ENCODE measurements at places on chromosomes 7 and 10.

DNA sequence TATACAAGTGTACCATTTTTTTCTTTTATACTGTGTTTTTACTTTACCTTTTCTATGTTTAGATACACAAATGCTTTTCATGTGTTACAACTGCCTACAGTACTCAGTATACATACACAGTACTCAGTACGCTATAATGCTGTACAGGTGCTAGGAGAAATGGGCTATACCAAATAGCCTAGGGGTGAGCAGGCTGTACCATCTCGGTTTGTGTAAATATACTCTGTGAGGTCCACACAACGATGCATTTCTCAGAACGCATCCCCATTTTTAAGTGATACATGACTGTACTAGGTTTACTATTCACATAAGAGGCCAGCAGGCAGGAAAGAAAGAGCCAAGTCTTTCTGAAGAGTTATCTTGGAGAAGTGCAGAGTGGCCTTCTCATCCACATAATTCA, 426.4 kb upstream of the MTPN start:
- no peak for ATAC-seq

DNA sequence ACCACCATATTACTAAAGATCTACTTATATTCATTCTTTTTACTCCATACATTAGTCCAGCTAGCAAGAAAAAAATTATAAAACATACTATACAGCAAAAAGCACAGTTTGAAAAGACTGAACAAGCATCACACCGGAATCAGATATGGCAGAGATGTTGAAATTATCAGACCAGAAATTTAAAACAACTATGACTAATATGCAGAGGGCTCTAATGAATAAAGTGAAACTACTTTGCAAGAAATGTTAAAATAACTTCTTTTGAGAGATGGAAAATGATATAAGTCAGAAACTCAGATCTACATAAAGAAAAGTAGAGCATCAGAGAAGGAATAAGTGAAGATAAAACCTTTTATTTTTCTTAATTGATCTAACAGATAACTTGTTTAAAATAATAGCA, 50.9 kb downstream of the SGCE start:
- no peak for ATAC-seq

DNA sequence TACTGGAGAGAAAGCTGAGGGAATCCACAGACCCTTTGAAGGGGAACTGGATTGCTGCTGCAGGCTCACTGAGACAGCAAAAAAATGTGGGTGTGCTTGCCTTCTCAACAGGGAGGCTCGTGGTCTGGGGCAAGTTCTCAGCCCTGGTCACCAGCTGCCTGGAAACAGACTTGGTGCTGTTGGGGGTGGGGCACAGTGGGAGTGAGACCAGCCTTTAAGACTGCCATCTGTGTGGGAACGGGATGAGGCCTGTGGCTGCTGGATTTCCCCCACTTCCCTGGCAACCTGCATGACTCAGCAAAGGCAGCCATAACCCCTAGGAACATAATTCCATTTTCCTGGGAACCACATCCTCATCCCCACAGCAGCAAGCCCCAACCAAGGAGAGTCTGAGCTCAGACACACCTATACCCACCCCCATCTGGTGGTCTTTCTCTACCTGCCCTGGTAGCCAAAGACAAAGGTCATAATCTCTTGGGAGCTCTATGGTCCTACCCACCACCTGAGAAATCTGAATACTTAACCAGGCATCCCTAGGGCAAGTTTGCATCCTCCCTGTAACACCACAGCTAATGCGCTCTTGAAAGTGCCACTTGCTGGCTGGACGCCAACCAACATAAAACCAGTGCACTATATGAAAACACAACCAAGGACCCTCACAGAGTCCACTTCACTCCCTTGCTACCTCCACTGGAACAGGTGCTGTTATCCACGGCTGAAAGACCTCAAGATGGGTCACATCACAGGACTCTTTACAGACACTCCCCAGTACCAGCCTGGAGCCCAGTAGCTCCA, 45.0 kb upstream of the TFEC start:
- ATAC-seq, result no peak

DNA sequence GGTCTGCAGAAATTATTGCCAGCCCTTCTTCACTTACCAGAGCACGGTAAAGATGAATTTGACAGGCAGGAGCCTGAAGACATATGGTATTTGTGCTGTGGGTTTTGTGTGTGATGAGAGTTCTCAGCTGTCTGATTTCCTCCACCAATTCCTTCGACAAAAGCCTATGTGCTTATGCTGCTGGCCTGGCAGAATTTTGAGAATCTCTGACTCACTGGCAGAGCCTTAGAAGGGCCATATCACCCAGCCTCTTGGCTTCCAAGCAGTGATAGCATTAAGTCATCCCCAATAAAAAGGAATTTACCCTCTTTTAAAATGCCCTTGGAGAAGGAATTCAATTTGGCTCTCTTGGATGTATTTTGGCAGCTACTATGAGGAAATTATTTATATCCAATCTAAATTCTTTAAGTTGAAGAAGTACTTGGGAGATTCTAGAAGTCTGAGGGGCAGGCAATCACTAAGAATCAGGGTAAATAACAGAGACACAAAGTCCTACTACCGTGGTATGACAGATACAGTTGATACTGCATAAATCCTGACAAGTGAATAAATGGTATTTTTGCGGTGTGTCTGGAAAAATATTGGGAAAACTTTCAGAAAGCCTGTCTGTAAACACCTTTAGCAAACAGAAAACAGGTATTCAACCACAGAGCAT, 68.6 kb upstream of the EFCAB10 start:
- no peak for ATAC-seq

- no peak for ATAC-seq
These were observed 117.9 kb downstream of the NPY start for GRCh38 chr7:24401628-24402593.

- no peak for ATAC-seq
These were observed 112.0 kb downstream of the ANK3 start for GRCh38 chr10:60277656-60278055.

- no peak for ATAC-seq
These were observed 53.7 kb upstream of the LBX1 start for GRCh38 chr10:101282947-101283346.

DNA sequence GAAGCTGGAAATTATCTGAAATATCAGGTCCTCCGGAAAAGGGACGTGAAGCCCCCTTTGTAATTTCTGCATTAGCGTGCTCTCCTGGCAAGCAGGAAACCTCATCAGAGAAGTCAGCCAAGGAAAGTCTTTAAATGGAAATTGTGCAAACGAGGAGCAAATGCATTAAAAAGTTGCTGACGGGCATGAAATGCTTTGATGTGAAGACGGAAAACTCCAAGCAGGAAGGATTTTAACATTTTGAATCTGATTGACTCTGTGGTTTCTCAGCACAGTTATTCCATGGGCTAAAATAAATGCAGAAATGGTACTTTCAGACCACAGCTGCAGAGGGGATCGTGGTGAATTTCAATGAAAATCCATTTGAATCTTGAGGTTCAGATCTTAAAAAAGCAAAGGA, 167.8 kb downstream of the AHR start:
- ATAC-seq, result no peak

- no peak for ATAC-seq
These were observed 6.0 kb upstream of the MNX1 start for GRCh38 chr7:157016352-157017041.

DNA sequence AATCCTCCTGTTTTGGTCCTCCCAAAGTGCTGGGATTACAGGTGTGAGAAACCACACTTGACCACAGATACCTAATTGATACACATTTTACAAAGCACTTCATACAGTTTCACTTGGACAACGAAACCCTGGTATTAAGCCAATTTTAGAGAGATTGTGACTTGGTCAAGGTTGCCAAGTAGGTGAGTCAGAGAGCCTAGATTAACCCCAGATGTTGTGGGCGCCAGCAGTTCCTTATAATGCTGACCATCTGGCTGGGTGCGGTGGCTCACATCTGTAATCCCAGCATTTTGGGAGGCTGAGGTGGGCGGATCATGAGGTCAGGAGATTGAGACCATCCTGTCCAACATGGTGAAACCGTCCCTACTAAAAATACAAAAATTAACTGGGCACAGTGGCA, 4.9 kb upstream of the PHKG1 start:
- peak; percentile 75 for ATAC-seq

DNA sequence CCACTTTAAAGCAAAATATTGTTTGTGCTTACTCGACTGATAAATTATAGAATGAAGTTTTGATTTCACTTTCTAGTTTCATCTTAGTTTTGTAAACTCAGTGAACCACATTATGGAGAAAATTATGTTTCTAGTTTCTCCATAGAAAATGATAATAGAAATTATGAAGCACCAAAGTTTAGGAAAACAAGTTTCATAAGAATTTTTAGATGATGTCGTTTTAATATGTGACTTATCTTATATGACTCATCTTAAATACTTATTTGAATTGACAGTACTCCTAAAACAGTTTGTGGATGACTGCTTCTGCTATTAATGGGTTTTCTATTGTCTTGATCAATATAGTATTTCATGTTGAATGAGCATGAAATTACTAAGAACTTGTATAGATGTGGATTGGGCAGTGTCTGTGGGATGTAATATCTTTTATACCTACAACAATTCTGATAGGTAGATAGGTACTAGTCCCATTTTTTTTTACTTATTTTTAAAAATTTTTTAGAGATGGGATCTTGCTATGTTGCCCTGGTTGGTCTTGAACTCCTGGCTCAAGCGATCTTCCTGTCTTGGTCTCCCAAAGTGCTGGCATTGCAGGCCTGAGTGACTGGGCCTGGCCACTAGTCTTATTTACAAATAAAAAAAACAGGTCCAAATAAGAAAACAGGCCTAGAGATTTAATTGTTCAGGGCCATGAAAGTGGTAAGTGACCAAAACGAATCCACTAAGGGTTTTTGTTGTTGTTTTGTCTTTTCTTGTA, 3.7 kb downstream of the HBP1 start:
- ATAC-seq, result no peak

DNA sequence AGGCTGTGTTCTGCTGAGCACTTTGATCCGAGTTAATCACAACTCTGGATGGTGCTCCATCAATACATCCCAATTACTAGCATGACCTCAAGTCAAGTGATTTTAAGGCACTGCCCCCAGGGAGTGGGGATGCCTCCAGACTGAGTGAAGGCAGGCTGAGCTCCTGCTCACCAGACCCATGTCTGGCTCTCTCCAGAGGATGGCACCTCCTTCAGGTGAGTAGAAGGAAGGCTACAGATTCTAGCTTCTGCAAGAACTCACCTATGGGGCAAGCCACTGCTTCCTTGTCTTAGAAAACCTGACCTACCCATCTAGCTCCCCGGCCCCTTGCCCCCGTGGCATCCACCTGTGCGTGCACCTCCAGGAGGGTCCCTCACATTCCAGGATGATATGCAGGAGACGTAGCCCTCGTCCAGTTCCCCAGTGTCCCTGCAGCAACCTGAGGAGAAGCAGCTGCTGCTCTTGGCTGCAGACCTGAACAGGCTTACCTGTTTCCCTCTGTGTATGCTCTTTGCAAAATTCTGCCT, 390.3 kb downstream of the GRID1 start:
- no peak for ATAC-seq

DNA sequence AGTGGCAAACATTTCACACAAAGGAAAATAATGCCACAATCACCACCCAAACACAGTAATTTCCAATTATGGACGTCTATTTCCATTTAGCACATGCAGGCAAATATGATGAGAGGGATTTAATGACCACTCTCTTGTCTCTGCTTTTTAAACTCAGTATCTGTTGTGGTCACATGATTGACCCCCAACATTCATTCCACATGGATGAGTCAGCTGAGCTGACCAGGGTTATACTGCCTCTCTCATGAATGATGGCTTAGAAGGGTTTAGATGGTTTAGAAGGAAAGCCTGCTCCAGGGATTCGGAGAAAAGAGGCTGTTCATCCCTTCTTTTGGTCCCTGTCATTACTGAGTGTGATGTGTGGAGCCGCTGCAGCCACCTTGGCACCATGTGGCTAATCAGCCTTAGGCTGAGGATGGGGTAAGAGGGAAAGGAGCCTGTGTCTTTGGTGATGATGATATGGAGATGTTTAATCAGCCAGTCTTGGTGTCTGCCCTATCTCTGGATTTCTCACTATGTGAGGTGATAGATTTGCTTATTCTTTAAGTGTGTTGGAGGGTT, 38.2 kb upstream of the JAKMIP3 start:
- ATAC-seq, result no peak

DNA sequence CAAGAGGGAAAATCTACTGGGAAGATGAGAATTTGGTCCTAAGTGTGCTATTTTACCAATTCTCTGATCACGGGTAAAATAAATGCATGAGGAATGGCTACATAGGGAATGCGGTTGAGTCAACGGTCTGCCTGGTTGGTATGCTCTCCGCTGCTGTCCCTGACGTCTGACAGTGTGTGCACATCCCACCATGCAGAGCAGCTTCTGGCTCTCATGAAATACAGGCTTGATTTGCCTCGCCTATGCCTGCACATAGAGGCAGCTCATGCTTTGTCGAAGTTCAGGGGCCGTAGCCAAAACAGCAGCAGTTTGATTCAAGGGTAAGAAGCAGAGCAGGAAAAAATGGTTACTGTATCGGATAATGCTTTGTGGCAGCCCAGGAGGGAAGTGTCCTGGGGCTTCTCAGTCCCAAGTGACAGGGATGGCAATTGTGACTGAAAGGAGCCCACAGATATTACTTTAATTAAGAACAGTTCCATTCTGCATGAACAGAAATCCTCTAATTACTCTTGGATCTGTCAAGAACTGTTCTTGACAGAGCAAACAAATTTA, 268.4 kb upstream of the SLC26A5 start:
- ATAC-seq, result no peak

- ATAC-seq, result no peak
These were observed 17.5 kb upstream of the TECTB start for GRCh38 chr10:112265745-112266144.

GRCh38 chr10:22723343-22723779, 9.0 kb upstream of the PIP4K2A start:
- no peak for ATAC-seq

DNA sequence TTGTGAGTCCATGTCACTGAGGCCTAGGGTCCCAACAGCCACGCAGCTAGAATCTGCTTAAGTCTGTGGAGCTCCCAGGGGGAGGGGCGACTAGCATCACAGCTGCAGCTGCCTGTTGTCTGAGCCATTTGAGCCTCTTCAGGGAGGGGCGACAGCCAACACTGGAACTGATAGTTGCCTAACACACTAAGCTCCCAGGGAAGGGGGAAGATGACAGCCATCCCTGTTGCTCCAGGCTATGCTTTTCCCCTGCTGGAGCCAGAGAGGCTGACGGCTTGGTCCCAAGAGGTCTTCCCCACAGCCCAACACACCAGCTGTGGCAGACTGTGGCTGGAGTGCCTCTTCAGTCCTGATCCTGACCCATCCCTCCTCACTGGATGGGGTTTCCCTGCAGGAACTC, 817.5 kb downstream of the NXPH1 start:
- ATAC-seq, result peak; percentile 10

DNA sequence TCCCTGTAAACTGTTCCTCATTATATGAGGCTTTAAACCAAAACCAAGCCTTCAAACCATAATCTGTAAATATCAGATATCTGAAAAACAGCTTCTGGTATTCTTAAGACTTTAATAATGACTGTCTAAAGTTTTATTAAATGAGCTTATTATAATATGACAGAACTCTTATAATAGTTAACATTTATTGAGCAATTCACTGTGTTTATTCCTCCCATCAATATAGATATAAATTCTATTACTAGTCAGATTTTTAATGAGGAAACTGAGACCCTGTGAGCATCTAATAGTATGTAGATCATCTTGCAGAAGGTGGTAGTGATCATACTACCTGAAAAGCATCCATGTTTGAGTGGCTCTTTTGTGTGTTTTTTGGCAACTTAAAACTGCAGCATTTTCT, 45.1 kb downstream of the KIF11 start:
- no peak for ATAC-seq

- ATAC-seq, result no peak
These were observed 179.7 kb upstream of the BET1 start for GRCh38 chr7:94183891-94184290.
